ENCODE measurements at places on chromosomes 1 and 21.

DNA sequence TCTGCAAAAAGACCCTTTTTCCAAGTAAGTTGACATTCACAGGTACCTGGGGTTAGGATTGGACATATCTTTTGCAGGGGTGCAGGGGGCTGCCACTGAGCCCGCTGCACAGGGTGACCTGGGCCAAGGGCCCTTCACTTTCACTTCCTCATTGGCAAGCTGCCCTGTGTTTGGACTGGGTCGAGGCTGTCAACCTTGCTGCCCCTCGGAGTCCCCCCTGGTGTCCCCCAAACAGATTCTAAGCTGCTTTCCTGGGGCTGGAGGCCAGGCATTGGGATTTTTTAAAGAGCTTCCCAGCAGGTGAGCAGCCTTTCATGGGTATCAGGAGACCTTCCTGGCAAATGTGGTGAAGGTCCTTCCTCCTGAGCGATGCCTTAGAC, 7.9 kb upstream of the UMODL1 start:
- no peak for DNase-seq

GRCh38 chr1:93638307-93638847, 43.3 kb downstream of the BCAR3 start:
- DNase-seq = no peak

DNA sequence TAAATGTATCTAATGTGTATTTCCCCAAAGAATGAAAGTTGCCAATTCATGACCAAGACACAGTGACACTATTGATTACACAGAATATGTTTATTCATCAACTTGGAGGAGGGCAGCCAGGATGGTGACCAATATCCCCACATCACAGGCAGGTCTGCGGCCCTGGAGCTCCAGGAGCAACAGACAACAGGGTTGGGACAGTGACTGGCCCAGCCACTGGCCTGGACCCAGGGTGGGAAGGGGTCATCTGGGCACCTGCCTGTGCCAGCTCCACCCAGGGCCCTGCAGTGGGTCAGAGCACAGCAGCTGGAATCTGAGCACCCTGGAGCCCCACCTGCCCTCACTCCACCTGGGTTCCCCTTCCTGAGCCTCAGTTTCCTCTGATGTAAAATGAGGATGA, 466.1 kb downstream of the MATN1 start:
- no peak for DNase-seq

DNA sequence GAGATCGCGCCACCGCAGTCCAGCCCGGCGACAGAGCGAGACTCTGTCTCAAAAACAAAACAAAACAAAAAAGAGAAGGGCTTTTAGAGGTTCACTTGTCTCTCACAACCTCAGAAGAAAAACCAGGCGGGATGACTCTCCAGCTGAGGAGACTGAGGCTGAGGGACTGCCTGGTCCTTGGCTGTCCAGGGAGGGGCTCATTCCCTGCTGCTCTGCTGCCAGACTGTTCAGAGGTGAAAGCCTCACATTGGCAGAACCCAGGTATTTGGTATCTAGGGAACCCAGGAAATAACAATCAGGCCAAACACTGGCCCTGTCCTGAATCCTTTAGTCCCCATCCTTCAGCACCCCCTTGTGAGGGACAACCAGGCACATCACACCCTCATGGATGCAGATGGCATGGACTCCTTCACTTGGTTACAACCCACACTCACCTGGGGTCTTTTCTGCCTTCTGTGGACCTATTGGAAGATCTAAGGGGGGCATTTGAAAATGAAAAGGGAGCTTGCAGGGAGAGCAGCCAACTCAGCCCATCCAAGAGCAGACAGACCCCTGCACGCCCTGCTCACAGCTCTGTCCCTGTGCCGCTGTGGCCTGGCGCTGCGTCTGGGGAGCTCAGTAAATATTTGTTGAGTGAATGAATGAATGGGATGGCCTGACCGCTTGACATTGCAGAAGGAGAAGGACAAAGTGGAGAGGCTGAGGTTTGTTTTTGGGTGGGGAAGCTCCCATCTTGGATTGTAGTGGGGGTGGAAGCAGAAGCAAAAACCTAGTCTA, 33.4 kb downstream of the CD247 start:
- no peak for DNase-seq

GRCh38 chr1:6033986-6034749, 11.5 kb upstream of the KCNAB2 start:
- DNase-seq = no peak

GRCh38 chr1:36782785-36783184, 251.5 kb downstream of the GRIK3 start:
- no peak for DNase-seq

DNA sequence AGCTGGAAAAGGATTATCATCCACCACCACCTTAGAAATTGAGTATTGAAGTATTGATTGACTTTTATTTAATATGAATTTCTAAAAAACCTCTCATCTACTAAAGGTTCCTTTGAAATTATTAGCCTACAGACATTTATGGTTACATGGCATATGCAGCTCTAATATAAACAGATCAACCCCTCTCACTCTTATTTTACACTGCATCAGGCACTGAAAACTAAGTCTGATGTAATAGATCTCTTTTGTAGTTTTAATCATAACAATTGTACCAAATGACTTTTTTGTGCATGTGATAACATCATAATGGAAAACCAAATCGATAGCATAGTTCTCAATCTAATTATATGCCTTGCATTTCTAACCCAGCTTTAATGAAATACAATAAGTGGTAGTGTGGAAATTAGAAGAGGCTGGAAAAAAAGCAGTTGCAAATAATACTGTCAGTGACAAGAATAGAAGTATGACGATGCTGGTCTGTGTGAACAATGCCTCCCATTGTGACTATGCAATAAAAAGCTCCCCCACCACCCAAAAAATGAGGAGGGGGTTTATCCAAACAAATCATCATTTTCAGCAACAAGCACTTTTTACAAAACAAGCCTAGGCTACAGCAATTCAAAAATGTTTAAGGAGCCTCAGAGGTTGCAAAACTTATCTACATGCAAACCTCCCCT, 426.5 kb upstream of the NFIA start:
- DNase-seq = no peak

GRCh38 chr1:155083865-155084721, 5.5 kb downstream of the EFNA3 start:
- DNase-seq = no peak

DNA sequence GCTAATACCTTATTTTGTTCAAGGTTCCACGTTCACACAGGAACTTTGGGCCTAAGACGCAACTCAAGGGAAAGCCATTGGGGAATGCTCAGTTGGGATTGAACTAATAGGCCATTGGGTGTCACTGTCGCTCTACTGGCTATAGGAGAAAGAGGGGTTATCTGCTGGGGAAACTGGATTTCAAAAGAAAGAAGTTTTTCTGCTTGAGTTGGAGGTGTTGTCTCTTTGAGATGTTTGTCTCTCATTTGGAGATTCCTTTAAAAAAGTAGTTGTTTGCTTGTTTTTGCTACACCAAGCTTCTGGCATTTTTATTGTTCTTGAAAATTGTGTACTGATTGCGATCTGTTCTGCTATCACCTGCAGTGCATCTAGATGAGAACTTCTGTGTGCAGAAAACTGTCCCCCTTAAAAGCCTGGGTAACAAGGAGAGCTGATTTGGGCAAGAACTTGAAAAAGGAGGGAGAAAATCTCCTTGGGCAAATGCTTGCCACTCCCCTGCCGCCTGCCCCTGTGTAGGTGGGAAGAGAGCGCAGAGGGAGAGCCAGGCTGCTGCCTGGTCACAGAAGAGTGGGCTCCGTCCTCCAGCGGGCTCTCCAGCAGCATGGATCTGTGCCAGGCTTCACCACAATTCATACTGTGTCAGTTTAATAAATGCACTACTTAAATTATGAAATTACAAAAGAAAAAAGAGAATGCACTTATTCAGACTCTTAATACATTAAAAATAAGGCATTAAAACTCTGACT, 39.9 kb downstream of the PEX14 start:
- no peak for DNase-seq

DNA sequence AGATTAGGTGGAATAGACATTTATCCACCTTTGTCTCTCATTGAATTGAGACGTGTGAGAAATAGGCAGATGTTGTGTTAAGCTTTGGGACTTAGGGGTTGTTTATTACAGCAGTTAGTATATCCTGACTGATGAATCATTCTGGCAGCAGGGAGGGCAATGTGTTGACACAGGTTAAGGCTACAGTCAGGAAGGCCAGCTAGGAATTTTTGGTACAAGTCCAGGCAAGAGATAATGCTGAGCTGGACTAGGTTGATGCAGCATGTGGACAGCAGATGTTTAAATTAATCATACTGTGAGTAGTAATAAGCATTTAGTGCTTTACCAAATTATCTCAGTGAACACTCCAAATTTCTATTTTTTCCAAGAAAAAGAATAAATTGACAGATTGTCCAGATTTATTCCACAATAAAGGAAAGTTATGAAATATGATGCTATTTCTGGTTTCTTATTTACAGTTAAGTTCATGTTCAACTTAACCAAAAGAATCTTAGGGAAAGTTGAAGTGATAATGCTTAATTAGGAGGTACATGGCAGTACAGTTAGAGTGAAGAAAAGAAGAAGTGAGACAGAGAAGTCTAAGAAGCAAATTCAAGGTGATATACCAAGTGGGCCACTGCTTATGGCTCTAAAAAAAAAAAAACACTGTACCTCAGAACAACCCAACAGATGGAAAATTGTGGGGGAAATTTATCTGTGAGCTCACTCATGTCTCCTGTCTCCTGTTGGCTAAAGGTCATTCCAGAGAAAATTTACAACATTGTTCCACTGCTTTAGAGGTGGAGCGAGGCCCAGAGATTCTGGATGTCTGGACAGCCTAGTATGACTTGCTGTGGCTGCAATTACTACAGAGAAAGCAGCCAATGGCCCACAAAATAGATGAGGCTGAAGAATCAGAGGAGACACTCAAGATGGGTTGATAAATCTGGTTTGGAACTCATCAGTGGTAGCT, 102.7 kb upstream of the C21orf91 start:
- DNase-seq = peak; percentile 93

DNA sequence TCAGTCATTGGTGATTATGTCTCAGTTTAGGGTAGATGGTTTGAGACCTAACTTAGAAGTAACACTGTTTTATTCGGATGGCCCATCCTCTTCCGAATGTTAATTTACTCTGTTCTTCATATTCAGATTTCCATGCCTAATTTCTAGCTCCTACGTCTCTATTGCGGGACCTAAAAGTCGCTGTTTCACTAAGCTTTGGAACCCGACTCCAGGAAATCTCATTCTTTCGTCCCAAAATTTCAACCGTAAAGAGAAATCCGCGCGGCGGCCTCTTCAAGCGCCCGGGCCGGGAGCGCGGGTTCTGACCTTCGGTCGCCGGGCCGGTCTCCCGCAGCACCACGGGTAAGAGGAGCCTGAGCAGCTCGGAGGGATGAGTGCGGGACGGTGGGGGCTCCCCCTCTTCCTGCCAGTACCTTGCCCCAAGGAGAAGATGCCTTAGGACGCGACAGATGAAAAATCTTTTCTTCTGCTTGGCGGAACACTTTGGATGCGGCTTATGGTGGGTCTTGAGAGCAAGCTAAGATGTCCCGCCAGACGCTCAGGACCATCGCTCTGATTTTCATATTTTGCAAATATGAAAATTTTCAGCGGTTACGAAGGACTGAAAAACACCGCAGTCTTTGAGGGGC, 128.7 kb downstream of the PPIAL4G start:
- no peak for DNase-seq

DNA sequence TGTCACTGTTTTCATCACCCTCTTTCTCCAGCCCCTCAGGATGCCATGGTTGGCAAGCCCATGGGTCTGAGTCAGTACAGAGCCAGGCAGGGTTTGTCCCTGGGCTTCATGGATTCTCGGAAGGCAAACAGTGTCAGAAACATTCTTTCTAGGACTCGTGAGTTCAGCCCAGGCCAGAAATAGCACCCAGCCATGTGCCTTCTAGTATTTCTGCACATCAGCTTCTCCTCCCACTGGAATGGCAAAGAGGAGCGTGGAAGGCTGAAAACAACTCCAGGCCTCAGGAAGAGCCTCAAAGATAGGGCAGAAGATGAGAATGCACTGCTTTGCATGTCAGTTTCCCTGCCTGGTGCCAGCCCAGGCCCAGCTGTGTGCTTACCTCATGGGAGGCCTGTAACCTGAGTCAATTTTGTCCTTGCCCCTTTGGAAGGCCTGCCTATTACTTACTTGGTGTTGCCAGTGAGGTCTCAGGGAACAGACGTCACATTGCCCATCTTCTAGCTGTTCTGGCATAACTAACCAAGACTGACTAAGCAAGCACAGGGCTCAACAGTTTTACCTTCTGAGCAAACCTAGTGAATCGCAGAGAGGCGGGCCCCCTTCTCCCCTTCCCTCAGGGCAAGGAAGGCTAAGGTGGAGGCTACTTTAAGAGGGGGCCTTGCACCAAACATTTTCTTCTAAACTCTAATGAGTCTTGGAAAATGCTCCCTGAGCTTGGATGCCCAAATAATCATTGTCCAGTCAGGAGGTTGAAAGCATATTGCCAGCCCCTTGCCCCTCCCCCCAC, 42.4 kb downstream of the GLUL start:
- DNase-seq = no peak

GRCh38 chr1:171233183-171233582, 15.1 kb upstream of the FMO1 start:
- no peak for DNase-seq

DNA sequence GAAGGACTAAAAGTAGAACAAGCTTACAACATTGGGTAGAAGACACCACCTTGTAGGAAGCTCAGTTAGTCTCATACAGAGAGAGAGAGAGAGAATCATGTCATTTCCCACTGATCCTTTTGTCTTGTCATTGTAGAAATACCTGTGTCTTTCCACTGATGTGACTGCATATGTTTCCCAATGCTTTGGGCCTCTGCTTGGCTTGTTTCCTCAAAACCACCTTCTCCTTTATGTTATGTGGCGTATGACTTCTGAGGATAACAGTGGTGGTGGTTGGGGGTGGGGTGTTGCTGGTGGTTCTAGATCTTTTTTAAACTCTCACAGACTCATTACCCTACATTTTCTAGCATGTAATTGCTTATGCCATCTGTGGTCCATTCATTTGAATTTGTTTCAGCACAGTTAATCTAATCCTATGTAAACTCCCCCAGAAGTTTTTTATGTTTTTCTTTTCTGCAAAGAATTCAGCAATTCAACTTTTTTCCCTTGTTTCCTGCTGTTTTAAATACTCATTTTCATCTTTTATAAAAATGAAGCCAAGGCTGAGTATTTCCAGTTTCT, 9.3 kb downstream of the RGL1 start:
- DNase-seq = no peak

DNA sequence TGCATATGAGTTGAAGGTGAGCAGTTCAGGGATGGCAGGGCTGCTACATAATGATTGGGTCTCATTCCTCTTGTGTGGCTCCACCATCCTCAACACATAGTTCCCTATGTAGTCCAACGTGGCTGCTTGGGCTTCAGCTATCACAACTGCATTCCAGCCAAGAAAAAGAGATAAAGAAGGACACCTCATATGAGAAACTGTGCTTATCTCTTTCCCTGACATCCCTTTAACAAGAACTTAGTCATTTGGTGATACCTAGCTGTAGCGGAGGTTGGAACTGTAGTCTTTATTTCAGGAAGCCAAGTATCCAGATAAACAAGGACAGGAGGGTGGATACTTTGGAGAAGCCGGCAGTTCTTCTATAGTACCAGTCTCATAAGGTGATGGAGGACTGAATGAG, 42.7 kb upstream of the DNASE2B start:
- no peak for DNase-seq

- DNase-seq = no peak
Measured at GRCh38 chr21:29209696-29210095, 79.3 kb downstream of the MAP3K7CL start.

- DNase-seq = no peak
Measured at GRCh38 chr1:35708952-35709351, 9.7 kb downstream of the C1orf216 start.
